ENCODE measurements at places on chromosomes 4 and X.

DNA sequence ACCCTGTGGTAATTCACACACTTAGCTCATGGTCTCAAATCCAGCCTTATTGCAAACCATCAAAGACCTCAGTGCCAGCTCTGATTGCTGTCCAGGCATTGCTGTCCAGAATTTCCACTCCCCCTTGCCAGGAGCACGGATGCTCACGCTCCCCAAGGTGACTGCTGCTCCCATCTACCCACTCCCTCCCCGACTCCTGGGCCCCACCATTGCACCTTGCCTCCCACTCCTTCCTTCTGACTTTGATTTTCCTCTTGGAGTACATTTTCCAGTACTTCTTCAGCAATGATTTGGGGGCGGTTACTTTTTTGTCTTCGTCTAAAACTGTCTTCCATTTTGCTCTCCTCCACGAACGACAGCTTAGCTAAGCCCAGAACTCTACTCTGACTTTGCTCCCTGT lies 11.5 kb downstream of the ZFYVE28 start:
- no peak for DNase-seq

GRCh38 chrX:53223955-53224859 lies 800 bp downstream of the KDM5C start:
- no peak for DNase-seq

- no peak for DNase-seq
Measured at GRCh38 chr4:118877797-118878196, 10.9 kb upstream of the SYNPO2 start.

DNA sequence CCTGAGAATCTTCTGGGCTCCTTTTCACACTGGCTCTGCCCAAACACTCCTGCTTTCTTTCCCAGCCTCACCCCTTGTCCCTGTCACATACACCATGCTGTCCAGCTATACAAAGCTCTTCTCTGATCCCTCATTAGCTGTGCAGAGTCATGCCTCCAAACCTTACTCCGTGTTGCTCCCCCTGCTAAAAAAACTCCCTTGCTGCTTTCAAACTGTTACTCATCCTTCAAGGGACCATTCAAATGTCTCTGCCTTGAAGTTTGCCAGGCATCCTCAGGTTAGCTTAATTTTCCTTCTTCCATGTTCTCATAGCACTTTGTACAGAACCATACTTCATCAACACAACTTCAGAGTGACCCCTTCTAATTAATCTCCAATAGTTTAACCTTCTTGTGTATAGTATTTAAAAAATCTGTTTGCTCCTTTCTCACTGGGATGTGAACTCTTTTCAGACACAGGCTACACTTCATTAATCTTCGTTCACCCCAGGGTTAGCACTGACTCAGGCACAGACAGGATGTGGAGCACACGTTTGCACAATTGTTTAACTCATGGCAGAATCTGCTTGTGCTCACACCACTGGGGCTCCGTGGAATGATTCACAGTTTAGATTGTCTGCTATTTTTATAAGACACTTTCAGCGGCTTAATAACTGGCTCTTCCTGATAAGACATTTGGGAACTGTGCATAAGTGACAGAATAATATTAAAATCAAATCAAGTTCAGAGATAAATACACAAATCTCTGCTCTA lies 21.4 kb upstream of the SEL1L3 start:
- DNase-seq: no peak

- DNase-seq: no peak
Measured at GRCh38 chr4:98625920-98626319, 32.5 kb downstream of the TSPAN5 start.

DNA sequence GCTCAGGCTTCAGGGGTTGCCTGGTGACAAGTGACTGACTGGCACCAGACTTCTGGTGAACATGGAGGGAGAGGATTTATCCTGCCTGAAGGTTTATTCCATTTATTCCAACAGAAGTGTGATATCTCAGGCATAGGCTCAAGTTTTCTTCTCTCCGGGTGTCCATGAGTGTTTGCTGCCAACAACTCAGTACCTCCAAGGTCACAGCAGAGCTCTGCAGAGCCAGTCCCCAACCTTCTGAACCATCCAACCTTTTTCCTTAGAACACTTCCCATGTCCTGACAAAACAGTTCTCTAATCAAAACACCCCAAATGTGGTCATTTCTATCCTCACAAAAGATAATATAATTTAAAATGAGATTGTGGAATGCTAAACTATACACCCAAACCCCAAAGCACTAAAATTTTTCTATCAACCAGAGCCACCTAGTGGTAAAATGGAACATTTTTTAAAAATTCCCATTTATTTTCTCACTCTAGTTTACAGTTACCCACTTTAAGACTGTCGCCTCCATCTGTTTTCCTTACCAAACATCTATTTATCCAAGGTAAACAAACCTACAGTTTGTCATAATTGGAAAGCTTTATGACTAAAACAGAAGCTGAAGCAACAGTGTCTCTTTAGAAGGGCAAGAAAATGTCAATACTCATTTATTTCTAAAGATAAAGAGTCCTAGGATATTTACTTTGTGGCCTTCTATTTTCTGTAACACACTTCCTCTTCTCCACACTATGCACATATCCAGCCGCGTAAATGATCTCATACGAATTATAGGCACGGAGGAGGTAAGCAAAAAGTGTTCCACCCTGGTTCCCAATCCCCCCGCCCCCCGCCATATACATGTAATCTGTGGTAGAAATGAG lies 39.5 kb downstream of the TMEM154 start:
- DNase-seq: no peak

DNA sequence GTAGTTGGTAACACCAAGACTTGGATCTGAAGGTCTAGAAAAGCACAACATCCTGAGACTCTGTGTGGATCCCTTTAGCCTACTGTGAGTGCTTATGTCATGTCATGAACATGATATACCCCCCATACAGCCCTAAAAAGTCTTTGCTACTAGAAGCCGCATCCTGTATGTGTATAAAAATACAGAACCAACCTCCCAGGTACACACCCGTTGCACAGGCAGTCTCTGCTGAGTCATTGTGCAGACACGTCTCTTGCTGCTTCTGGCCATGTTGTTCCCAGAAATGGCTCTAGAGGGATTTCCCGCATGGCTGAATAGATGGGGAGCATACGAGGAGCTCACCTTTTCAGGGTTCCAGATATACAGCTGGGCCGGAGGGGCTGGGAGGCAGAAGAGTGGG lies 93.3 kb downstream of the MAMLD1 start:
- no peak for DNase-seq

DNA sequence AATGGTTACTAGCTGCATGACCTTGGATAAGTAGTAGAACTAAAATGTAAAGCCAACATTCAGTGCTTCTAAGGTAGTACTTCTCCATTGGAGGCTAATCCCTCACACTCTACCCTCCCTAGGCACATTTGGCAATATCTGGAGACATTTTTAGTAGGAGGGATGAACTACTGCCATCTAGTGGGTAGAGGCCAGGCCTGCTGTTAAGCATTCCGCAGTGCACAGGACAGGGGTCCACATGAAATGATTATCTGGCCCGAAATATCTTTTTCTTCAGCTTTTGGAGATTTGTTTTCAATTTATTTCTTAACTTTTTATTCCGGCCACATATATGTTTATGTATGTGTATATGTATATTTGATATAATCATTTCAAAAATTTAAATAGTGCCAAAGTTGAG lies 36.0 kb upstream of the SPANXC start:
- DNase-seq: no peak

DNA sequence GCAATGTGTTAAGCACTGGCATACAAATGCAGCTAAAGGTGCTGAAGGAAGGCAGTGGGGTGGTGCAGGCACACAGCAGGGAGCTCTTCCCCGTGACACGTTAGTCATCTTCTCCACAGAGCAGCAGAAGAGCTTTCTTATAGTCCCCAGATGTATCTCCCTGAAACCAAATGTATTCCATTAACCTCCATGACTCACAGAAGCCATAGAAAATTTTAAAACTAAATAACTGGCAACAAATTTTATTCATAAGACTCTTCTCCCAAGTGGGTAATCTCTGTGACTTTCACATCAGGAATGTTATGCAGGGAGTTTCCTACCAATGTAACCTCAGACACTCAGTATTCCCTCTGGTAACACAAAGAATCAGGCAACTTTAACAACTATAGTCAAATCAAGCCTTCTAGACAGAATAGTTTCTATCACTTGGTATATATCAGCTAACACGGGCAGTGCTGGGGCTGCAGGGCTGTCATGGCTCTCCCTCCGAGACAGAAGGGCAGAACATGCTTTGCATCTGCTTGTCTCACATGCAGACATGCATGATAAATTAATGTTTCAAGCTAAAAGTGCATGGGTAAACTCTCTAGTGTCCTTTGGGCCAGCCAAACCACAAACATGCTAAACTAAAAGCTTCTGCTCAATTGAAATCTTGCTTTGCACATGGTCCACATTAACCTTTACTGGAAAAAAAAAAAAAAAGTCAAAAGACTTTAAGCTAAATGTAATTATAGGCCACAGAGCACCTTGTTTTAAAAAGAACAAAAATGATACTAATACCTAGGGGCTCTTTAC lies 28.2 kb downstream of the ANXA5 start:
- no peak for DNase-seq

Measured in stimulated activated CD4-positive, alpha-beta T cell treated with anti-CD3 and anti-CD28 coated beads, TNF-alpha, amount 100 ng/mL, for 4 hours (primary cell).